Caudate nucleus (tissue), 63 donors: ENCODE measurements at places on chromosomes 12 and 14.
A peak's percentile ranks its signal among the peaks of the same experiment; 100 is the strongest.

DNA sequence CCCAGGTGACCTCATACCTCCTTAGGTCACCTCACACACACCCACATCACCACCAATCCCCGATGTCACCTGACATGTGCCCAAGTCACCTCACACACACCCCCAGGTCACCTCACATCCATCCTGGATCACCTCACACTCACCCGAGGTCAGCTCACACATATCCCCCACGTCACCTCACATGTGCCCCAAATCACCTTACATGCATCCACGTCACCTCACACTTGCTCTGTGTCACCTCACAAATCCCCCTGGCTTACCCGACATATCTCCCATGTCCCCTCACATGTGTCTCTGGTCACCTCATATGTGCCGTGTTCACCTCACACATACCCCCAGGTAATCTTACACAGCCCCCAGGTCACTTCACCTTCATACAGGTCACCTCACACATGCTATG, 864.6 kb downstream of the TMEM121 start:
- no peak for DNase-seq

- DNase-seq: no peak
Measured at GRCh38 chr12:118391424-118391823, 15.1 kb downstream of the SUDS3 start.

GRCh38 chr12:46354111-46354801, 18.3 kb downstream of the SLC38A2 start:
- no peak for DNase-seq

DNA sequence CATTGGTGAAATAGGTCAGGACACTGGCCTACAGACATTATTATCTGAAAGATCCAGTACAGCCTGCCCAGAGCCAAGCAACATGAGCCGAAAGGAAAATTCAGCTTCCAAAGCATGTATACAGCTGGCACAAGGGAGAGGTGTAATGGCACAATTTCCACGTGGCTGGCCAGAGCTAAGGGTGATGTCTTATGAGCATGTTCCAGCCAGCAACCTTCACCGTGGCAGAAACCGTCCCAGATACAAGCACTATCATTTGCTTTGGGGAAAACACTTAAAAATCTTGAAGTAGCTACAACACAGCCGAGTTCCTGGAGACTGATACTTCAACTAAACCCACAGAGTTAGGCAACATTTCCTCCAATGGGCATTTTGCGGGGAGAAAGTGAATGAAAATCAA, 44.5 kb downstream of the CORO1C start:
- no peak for DNase-seq

- no peak for DNase-seq
Measured at GRCh38 chr12:16348435-16349130, 1.1 kb downstream of the MGST1 start.

DNA sequence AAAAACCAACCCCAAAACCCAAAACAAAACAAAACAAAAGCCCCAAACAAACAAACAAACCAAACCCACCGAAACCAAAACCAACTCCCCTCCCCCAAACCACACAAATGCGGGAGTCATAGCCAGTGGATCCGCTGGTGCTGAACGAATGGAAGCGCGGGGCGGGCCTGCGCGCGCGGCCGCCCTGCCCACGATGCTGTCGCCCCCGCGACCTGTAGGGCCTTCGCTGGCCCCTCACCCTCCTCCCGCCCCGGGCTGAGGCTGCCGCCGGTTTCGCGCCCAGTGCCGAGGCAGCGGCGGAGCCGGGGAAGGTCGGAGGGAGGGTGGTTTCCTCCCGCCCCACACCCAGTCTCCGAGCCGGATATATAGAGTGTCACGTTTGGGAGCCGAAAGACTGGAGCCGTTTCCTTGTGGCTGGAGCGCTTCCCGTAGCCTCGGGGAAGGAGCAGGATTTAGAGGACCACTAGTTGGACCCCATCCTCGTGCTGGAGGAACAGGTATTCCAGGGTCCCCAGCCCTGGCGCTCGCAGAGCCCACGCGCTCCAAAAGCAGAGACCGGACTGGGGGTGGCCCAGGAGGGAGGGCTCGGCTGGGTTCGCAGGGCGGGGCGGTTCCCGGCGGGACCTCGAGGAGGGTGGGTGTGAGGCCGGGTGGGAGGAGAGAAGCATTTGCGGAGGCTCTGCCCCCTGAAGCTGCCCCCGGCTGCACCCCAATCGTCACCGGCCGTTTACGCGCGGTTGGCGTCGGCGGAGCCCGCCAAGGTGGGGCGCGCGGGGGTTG, at the start of gene FAR2:
Gene FAR2 (plus strand): TSS at position 368 of the 780 bp plus-strand sequence. CDS start 121,172 bp downstream, outside the sequence.
- DNase-seq: peak; percentile 62

GRCh38 chr14:25944020-25944419, 653.8 kb downstream of the NOVA1 start:
- DNase-seq: no peak
